ENCODE measurements at places on chromosomes 7 and 10. TPM values are rescaled to one million over a fixed set of nuclear protein-coding genes. Genes with fewer than 3 reads are reported as not detected.

- peaks cover 6% of the 10 kb centered on the region for H3K4me1 ChIP-seq
- H3K36me3 ChIP-seq: no peaks in the 10 kb centered on the region
- H3K4me3 ChIP-seq: no peak overlapping the region
- no peak overlapping the region for H3K27ac ChIP-seq
- H3K27me3 ChIP-seq: no peaks in the 10 kb centered on the region
Measured at GRCh38 chr10:86820509-86820908, 64.1 kb downstream of the BMPR1A start.

Gene ST8SIA6
- total RNA-seq: 3.7 TPM

Gene CYP3A5
- total RNA-seq: 423 TPM

Gene CYP3A7
- total RNA-seq: not detected

Gene ANKRD2
- total RNA-seq: not detected

Gene VAX1
- total RNA-seq: not detected
